Naive thymus-derived CD8-positive, alpha-beta T cell (primary cell): ENCODE measurements at places on chromosomes 16 and 17. TPM values are rescaled to one million over a fixed set of nuclear protein-coding genes. Genes with fewer than 3 reads are reported as not detected.

DNA sequence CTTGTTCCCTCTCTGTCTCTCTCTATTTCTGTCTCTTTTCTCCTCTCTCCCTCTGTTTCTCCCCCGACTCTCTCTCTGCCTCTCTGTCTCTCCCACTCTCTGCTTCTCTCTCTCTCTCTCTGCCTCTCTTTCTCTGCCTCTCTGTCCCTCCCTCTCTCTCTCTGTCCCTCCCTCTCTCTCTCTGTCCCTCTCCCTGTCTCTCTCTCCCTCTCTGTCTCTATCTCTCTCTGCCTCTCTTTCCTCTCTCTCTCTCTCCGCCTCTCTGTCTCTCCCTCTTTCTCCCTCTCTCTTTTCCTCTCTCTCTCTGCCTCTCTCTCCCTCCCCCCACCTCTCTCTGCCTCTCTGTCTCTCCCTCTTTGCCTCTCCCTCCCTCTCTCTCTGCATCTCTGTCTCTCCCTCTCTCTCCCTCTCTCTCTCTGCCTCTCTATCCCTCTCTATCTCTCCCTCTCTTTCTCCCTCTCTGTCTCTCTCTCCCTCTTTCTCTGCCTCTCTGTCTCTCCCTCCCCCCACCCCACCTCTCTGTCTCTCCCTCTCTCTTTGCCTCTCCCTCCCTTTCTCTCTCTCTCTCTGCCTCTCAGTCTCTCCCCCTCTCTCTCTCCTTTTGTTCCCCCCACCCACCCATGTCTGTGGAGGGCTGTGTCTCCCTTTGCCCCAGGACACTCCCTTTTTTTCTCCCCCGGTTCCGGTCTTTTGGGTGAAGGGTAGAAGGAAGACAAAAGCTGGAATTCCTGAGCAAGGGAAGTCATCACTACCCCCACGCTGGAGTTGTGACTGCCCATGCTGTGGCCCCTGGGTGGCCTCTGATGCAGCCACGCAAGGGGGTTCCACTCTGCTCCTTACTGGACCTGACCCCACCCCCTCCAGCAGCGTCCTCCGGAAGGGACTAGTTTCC lies 27.1 kb upstream of the MGAT5B start:
- no peaks in the 10 kb centered on the region for H3K36me3 ChIP-seq
- peak overlapping the region; percentile 11 for H3K4me3 ChIP-seq
- H3K4me1 ChIP-seq = peaks cover 21% of the 10 kb centered on the region
- no peak for DNase-seq

GRCh38 chr16:30786936-30787612 lies at the start of gene ZNF629:
ZNF629 (minus strand) TSS chr16:30787205; CDS start chr16:30784482, 2,723 bp downstream.
- no peaks in the 10 kb centered on the region for H3K27me3 ChIP-seq
- DNase-seq = peak; percentile 28
- peak within 1 kb of the TSS; percentile 81 for H3K27ac ChIP-seq
- H3K4me1 ChIP-seq = peaks cover 26% of the 10 kb centered on the region
- H3K4me3 ChIP-seq = peak within 1 kb of the TSS; percentile 87

Gene KRT28
- total RNA-seq = not detected

Gene CHST4
- total RNA-seq = not detected

Gene TBC1D3E
- not detected for total RNA-seq
